Activated CD8-positive, alpha-beta memory T cell treated with anti-CD3 and anti-CD28 coated beads, Interleukin-2, amount 50 U/mL, for 48 hours (primary cell): ENCODE measurements at places on chromosomes 13 and 19.

GRCh38 chr13:36362914-36363313 lies 16.7 kb upstream of the SPART start:
- no peak for DNase-seq

- no peak for DNase-seq
These were observed 132.7 kb upstream of the SLITRK5 start for GRCh38 chr13:87538366-87539052.

- DNase-seq, result no peak
These were observed 151.6 kb downstream of the FOXO1 start for GRCh38 chr13:40514802-40515201.

- DNase-seq, result no peak
These were observed 687.8 kb downstream of the EFNB2 start for GRCh38 chr13:105847527-105848291.

GRCh38 chr13:83634601-83635000 lies 247.7 kb downstream of the SLITRK1 start:
- DNase-seq, result no peak

GRCh38 chr13:102487330-102487729 lies 85.5 kb upstream of the FGF14 start:
- no peak for DNase-seq

GRCh38 chr13:49539313-49539712 lies 43.6 kb downstream of the PHF11 start:
- no peak for DNase-seq
